ENCODE measurements at places on chromosomes 2 and 18.
A peak's percentile ranks its signal among the peaks of the same experiment; 100 is the strongest.

- no peak for DNase-seq
Measured at GRCh38 chr2:183497861-183498260, 373.6 kb downstream of the NUP35 start.

GRCh38 chr2:85259101-85259590, 68.6 kb downstream of the TGOLN2 start:
- DNase-seq, result no peak

DNA sequence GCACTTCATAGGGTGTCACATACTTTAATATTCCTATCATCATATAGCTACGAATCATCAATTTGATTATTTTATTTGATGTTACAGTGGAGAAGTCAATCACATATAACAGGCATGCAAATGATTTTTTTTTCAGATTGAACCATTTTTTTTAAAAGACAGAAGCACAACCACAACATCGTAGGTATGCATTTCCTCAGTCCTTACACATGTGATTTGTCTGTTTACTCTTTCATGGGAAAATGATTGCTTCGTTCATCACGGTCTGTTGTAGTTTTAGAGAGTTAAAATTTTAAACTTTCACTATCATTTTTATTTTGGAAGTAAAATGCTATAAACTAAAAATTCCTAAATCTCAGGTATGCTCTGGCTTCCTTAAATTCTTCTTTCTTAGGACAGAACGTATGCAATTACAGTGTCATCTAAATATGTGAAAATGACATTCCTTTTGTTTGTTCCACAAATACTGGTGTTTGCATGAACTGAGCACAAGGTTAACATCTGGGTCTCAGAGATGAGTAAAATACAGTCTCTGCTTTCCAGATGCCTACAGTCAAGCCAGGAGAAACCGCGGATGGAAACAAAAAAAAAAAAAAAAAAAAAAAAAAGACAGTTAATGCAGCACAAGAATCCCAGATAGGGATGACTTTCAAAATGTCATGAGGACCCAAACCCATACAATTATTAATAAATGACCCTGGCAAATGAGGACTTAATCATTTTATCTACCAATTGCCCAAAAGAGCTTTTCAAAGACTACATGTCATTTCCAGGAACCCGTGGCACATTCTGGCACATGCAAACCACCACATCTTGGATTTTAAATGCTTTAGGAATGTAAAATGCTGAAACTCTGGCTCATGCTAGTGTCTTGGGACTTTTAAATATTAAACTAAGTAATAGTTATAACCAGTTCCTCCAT, 201.2 kb downstream of the LRP1B start:
- DNase-seq, result no peak

GRCh38 chr2:7904319-7904718, 777.5 kb upstream of the ID2 start:
- no peak for DNase-seq

- DNase-seq, result no peak
Measured at GRCh38 chr2:101790857-101791256, 93.3 kb downstream of the MAP4K4 start.

DNA sequence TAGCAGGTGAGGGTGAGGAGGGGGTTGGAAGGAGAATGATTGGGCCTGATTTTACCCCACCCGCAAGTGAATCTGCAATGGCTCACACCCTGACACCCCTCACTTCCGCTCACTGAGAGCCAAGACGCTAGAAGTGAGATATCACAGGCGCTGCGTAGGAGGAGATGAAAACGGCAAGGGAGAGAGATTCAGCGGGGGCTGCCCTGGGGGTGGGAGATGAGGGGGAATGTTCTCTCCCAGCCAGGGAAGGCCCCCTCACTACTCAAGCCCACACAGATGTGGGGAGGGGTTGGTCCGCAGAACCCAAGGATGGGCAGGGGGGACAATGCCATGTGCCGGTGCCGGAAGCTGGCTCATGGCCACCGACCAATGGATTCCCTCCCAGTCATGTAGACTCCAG, 32.9 kb downstream of the LOXHD1 start:
- no peak for DNase-seq

DNA sequence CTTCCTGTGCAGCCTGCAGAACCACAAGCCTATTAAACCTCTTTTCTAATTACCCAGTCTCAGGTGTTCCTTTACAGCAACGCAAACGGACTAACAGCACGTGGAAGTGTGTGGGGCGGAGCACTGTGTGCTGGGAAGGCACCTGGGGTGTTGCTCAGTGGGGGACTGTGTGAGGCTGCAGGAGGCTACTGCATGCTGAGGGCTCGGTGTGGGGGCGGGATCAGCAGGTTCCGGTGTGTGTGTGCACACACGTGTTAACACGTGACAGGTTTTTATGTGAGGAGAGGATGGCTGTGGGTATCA, 58.9 kb downstream of the ANKMY1 start:
- DNase-seq, result no peak

- DNase-seq, result peak; percentile 88
Measured at GRCh38 chr2:96148410-96149217, 3.4 kb upstream of the DUSP2 start.

GRCh38 chr2:69997015-69997830, 35.8 kb upstream of the ASPRV1 start:
- peak; percentile 47 for DNase-seq

GRCh38 chr2:66686755-66687154, 251.8 kb downstream of the MEIS1 start:
- no peak for DNase-seq

GRCh38 chr18:79042276-79042675, 26.9 kb upstream of the ATP9B start:
- no peak for DNase-seq

- DNase-seq, result no peak
Measured at GRCh38 chr18:57466745-57467409, 31.7 kb downstream of the ONECUT2 start.

DNA sequence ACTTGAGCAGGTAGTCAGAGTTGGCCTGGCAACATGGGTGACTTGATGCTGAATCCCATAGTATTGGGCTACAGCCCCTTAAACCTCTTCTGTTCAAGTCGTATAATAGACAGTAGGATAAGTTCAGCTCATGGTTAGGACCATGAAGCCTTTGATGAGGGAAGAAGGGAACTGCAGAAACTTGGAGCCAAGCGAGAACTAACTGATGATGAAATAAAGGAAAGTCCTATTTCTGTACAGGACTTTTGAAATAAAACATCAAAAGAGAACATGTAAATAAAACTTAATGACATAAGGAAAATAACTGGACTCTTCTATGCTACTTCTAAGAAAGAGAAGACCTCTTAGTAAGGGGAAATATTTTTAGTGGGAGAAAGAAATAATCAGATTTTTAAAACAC, 51.2 kb upstream of the UGP2 start:
- no peak for DNase-seq

DNA sequence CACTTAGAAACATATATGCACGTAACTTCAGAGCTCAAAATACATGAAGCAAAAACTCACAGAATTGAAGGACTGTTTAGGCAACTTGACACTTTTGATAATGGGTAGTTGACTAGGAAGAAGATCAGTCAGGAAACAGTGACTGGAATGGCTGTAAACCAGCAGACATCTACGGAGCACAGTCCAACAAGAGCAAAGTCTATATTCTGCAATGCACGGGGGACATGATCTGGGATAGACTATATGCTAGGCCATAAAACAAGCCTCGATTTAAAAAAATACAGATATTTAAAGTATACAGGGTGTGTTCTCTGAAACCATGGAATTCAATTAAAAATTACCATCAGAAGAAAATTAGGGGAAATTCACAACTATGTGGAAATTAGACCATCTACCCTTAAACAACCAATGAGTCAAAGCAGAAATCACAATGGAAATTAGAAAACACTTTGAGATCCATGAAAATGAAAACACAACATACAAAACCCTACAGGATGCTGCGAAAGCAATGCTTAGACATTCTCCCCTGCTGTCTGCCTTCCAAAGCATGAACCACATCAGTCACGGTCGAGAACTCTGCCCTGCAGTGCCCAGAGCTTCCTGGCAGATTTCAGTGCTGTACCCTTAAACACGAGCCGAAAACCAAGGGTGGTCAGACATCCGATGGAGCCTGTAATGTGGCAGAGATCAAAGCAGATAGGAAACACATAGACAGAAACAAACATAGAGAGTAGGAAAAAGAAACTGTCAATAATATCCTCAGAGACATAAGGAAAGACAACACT, 651.9 kb upstream of the HS6ST1 start:
- DNase-seq, result no peak

GRCh38 chr2:119586085-119586484, 41.8 kb downstream of the CFAP221 start:
- DNase-seq, result no peak

DNA sequence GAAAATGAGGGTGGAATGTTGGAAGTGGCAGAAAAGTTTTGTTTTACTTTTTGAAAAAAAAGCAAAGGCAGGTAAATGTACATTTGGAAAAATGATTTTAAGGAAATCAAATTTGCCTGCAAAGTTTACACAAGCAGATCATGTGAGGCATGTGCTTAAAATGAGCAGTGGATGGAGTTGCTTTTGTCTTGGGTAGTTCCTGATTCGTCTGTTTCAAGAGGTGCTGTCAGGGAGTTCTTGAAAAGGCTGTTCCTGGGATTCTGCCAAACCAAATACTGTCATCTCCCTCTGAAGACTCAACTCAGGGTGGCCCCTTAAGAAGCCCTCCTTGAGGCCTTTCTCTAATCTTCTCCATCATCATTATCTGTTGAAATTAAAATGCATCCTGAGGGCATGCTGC, 59.0 kb downstream of the TACR1 start:
- no peak for DNase-seq

GRCh38 chr2:207130958-207131521, 34.7 kb downstream of the KLF7 start:
- no peak for DNase-seq

GRCh38 chr2:233938676-233939370, 21.6 kb downstream of the TRPM8 start:
- DNase-seq, result peak; percentile 26

- no peak for DNase-seq
Measured at GRCh38 chr2:160292225-160292624, 92.2 kb upstream of the ITGB6 start.

DNA sequence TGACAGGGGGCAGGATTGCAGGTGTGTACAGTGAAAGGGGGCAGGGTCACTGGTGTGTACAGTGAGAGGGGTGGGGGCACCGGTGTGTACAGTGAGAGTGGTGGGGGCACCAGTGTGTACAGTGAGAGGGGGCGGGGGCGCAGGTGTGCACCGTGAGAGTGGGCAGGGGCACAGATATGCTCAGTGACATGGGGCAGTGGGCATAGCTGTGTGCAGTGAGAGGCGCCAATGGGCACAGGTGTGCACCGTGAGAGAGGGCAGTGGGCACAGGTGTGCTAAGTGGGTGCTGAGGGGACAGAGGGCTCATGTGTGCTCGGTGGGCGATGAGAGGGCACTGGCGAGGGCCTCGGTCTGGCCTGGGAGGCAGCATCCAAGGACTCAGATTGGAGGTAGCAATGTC, 63.0 kb downstream of the GREB1 start:
- no peak for DNase-seq

DNA sequence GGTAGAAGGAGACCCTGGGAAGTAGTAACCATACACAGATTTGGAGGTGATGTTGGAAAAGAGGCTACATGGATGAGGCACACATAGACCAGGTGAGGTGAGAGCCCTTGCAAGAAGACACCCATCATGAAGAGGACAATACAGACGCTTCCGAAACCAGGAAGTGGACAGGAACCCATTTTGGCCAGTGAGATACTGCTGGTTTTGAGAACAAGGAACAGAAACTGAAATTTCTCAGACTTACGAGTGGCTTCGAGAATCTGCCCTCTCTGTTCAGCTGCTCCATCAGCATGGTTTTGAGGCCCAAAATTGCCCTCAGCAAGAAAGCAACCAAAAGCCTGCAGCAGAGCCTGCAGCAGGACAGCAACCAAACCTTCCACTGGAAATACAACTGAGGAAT, 479.1 kb upstream of the NRXN1 start:
- DNase-seq, result no peak

GRCh38 chr2:179876266-179876665, 14.9 kb upstream of the ZNF385B start:
- DNase-seq, result no peak

- no peak for DNase-seq
Measured at GRCh38 chr18:23963443-23964165, 51.0 kb upstream of the TTC39C start.

DNA sequence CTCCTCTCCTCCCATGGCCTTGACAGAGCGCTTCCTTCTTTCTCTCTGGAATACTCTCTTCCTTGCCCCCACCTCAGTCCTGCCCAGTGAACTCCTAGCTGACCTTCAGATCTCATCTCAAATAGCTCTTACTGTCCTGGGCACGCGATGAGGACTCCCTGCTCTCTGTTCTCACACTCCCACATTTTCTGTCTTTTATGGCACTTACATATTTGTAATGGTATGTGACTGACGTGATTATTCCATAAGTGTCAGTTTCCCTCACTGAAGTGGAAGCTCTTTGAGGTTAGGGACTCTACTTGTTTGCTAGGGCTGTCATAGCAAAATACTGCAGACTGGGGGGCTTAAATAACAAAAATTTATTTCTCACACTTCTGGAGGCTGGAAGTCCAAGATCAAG, 1.7 kb upstream of the DYSF start:
- no peak for DNase-seq

DNA sequence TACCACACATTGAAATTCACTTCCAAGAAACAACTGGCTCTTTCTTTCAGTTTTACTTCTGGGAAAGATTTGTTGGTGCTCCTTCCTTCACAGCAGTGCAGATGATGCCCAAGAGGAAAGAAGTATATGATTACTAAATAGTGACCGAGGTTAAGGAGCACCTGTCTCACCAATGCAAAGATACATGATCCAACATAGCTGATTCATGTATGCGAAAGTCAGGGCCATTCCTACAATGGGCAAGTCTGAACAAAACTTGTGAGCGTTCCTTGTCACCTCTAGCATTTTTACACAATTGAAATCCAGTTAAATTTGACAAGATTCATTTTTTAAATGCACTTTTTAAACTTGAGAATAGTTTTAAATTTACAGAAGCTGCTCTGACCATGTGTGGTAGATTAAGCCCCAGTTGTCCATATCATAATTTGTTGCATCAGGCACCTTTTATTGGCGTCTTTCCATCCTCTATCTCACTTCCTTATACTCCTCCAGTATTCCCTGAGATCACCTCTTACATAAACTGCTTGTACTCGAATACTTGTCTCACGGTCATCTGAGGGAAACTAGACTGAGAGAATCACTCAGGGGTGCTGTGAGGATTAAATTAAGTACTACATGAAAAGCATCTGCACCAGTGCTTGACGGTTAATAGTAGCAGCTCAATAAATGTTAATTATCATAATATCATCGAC, 438.8 kb upstream of the CDH20 start:
- no peak for DNase-seq

DNA sequence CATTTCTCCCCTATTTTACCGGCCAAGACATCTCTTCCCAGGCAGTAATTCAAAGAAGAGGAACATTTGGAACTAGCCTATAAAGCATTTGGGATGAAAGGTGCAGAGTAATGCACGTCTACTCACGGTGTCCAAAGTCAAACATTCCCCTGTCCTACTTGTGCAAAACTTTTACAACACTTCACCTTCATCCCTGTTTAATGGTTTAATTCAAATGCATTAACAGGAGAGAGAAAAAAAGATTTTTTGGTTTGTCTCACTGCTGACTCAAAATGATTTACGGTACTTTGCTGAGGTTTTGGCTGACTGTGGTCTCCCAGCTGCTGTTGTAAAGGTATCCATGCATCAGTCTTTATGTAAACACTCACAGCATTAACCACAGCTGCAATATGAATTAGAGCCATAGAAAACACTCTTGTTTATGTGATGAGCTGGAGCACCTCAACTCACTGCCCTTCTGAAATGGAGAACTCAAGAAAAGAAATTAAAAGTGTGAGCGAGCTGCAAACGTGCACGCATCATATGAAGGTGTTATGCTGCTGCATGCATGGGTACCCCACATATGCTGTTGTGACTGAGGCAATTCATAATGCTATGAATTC, 220.5 kb downstream of the PIEZO2 start:
- DNase-seq, result no peak

- no peak for DNase-seq
Measured at GRCh38 chr18:24270937-24271380, 126.7 kb downstream of the OSBPL1A start.
